ENCODE measurements at places on chromosomes 5 and 9.
A peak's percentile ranks its signal among the peaks of the same experiment; 100 is the strongest.

GRCh38 chr5:40406741-40407211 is 272.9 kb upstream of the PTGER4 start:
- no peak for DNase-seq

GRCh38 chr5:73812457-73812856 is 186.5 kb downstream of the ARHGEF28 start:
- no peak for DNase-seq

GRCh38 chr5:82597437-82597836 is 319.3 kb upstream of the RPS23 start:
- DNase-seq = no peak

GRCh38 chr9:99140685-99141314 is 35.9 kb downstream of the TGFBR1 start:
- peak; percentile 85 for DNase-seq

- no peak for DNase-seq
These were observed 16.6 kb upstream of the MLANA start for GRCh38 chr9:5874048-5874447.

DNA sequence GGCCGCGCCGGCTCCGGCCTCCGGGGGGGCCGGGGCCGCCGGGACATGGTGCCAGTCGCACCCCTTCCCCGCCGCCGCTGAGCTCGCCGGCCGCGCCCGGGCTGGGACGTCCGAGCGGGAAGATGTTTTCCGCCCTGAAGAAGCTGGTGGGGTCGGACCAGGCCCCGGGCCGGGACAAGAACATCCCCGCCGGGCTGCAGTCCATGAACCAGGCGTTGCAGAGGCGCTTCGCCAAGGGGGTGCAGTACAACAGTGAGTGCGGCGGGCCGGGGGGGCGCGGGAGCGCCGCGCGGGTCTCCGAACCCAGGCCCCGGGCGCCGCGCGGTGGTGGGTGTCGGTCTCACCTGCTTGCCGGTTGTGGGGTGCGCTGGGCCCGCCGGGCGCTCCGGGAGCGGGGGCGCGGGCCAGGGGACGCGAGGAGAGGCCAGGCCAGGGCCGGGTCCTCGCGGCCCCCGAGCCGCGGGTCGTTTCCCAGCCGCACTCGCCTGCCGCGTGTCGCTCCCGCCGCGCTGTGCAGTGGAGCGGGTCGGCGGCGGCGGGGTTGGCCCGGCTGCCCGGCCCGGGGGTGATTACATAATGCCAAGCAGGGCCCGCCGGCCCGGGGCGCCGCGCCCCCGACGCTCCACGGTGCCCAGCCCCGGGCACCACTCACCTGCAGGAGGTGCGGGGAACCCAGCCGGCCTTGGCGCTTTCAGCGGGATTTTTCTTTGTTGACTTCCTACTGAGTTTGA is 492 bp downstream of the RABL6 start:
- DNase-seq = peak; percentile 47

- no peak for DNase-seq
These were observed 467.1 kb downstream of the ZNF608 start for GRCh38 chr5:124279146-124279876.

GRCh38 chr5:53194086-53194485 is 84.5 kb upstream of the MOCS2 start:
- DNase-seq = no peak

GRCh38 chr5:56522169-56522568 is 289.0 kb upstream of the ANKRD55 start:
- no peak for DNase-seq

DNA sequence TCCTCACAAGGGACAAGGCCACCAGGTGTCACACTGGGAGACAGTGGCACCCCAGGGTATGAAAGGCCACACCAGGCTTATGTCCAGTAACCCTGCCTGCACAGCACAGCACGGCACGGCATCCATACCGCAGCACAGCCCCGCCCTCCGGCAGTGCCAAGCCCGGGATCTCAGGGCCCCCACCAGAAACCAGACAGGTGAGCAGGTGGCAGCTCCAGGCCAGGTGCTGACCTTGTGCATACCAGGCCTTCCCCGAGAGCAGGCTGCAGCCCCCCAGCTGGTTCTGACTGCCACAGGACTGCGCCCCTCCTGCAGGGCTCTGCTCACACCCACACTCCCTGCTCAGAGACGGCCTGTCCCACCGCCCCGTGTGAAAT is 56.5 kb downstream of the ADAMTS2 start:
- DNase-seq = no peak

- peak; percentile 81 for DNase-seq
These were observed 19.2 kb upstream of the TOR1B start for GRCh38 chr9:129783516-129784361.

DNA sequence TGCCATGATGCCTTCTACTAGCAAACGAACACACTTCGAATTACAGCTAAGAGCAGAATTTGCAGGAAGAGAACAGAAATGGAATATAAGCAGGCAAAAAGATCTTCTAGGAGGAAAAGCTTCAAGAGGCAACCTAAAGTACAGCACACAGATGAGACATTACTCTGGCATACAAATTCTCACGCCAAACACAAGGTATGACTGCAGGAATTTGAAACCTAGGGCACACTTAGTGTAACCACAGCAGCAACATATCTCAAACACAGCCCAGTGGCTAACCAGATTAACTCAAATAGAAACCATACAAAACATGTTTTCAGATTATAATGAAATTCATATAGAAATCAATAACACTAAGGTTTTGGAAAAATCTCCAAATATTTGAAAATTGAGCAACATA is 481.0 kb upstream of the RGMB start:
- no peak for DNase-seq

- no peak for DNase-seq
These were observed 57.9 kb downstream of the OSTF1 start for GRCh38 chr9:75146229-75146628.

GRCh38 chr9:137162505-137163364 is 7.1 kb downstream of the LRRC26 start:
- DNase-seq = peak; percentile 45

DNA sequence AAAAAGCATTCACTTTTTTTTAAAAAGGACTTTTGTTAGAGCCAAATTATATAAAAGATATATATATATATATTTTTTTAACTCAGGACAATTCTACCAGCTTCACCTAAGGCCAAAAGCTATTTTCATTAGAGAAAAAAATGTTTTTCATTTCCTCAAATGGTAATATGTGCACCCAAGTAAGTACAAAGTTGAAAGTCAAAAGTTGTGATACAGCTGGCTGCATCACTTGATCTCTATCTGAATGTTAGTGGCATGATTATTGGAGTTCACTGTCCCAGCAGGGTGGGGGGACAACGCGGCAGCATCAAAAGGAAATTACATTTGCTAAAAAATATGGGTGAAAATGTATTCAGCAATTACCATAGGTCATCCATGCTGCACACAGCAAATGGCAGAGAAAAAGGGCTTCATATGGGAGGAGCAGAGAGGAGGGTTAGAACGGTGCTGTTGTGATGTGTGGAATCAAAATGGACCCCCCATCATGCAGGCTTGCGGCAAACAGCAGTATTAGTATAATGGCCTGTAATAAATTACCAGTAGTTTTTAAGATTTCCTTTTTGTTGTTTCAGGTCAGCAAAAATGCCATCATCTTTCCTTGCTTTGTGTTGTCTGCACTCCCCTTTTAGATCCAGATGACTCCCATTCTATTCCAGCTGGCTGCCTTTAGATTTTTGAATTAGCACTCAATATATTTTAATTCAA is 253.7 kb downstream of the MAT2B start:
- no peak for DNase-seq
